Epithelial cell of alveolus of lung (primary cell): ENCODE measurements at places on chromosomes 5 and 9. TPM values are rescaled to one million over a fixed set of nuclear protein-coding genes. Genes with fewer than 3 reads are reported as not detected.

ORM2 gene
- not detected in 2 replicates for total RNA-seq

SLC6A19 gene
- not detected in 2 replicates for total RNA-seq

RNF180 gene
- total RNA-seq: 0.80 and 2.6 TPM in 2 replicates

MYMK gene
- total RNA-seq: 1.0 TPM in 1 of 2 replicates, not detected in the other

SLC24A2 gene
- total RNA-seq: 0.13 TPM in 1 of 2 replicates, not detected in the other

PCDHB14 gene
- total RNA-seq: 1.4 TPM in 1 of 2 replicates, not detected in the other

C5orf46 gene
- 2.3 TPM in 1 of 2 replicates, not detected in the other for total RNA-seq

MRPS2 gene
- 45.4 and 56.5 TPM in 2 replicates for total RNA-seq
